ENCODE measurements at places on chromosomes 7 and 10.

- H3K27me3 ChIP-seq = no peaks in the 10 kb centered on the region
- H3K4me1 ChIP-seq = no peaks in the 10 kb centered on the region
- no peak overlapping the region for H3K4me3 ChIP-seq
Measured at GRCh38 chr7:155391414-155391813, 66.5 kb upstream of the EN2 start.

DNA sequence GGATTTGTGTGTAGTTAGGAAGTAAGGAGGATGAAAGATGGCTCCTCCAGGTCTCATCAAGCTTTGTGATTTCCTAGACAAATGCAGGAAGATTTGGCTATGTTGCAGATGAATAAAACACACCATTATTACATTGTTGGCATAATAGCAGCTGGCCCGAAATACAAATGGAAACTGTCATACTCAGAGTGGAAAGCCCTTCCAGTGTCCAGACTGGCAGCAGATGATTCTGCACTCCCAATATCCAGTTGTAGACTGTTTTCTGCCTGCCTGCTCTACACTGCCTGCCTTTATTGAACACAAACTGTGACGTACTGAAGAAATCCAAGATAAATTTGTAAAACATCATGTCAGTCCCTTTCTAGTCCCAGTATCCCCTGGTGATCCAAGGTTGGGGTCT, 99.7 kb upstream of the FZD1 start:
- H3K27ac ChIP-seq = peak overlapping the region; percentile 91
- H3K4me1 ChIP-seq = peaks cover 41% of the 10 kb centered on the region
- no peaks in the 10 kb centered on the region for H3K27me3 ChIP-seq
- peak overlapping the region; percentile 47 for H3K4me3 ChIP-seq
- no peaks in the 10 kb centered on the region for H3K36me3 ChIP-seq

GRCh38 chr10:60604342-60604741, 173.9 kb upstream of the CDK1 start:
- H3K36me3 ChIP-seq = no peaks in the 10 kb centered on the region
- no peak overlapping the region for H3K27ac ChIP-seq
- DNase-seq = no peak
- H3K4me3 ChIP-seq = no peak overlapping the region

DNA sequence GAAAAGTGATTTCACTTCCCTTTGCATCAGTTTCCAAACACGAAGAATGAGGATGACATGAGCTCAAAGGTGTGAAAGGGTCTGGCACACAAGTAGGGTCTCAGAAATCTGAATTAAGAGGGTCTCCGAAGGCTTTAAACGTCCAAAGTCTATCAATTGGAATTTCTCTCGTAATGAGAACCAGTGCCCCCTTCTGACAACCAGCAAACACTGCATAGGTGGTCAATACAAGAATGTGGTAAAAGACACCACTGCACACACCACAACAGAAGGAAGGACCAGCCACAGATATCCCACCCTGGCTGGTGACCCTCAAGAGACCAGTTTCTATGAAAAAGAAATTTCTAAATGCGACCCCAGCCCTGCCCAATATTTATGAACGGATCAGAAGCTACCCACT, 78.1 kb downstream of the CALN1 start:
- no peaks in the 10 kb centered on the region for H3K27me3 ChIP-seq
- DNase-seq = peak; percentile 43
- no peak overlapping the region for H3K4me3 ChIP-seq
- H3K27ac ChIP-seq = no peak overlapping the region

DNA sequence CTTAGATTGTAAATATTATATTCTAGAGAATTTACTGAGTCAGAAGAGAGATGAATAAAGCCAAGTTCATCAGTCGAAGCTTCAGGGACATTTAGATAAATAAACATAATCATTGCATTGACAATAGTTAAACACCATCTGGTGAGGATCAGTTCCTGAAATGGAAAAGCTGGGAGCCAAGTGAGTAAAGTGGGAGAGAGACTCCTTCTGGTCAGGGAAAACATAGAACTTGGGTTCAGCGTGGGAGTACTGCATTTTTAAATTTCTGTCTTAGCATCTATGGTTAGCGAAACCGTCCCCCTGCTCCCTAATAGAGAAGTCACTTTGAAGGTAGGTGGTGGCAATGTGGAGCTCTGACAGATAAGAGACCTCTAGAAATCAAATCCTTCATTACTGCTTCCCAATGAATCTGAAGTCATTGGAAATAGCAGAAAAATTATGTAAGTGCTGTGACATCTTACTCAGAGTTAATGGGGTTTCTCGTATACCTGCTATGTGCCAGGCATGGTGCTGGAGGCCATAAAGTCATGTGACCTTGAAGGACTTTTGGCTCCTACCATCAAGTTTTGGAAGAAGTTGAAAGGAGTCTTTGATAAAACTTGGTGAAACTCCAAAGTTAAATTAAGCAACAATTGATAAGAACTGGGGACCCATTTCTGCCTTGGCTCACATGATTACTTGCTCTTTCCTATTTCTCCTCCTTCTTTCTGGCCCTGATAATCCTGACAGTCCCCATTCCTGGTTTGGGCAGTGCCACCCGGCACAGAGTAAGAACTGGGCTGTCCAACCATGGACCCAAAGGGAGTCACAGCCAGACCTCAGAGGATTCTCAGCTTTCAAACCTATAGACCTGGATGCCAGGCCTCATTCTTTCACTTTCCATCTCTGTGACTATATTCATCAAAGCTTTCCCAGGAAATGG, 211.2 kb downstream of the C7orf25 start:
- DNase-seq = no peak
- no peaks in the 10 kb centered on the region for H3K27me3 ChIP-seq
- no peak overlapping the region for H3K27ac ChIP-seq
- H3K4me1 ChIP-seq = no peaks in the 10 kb centered on the region
- no peaks in the 10 kb centered on the region for H3K36me3 ChIP-seq
- H3K4me3 ChIP-seq = no peak overlapping the region

DNA sequence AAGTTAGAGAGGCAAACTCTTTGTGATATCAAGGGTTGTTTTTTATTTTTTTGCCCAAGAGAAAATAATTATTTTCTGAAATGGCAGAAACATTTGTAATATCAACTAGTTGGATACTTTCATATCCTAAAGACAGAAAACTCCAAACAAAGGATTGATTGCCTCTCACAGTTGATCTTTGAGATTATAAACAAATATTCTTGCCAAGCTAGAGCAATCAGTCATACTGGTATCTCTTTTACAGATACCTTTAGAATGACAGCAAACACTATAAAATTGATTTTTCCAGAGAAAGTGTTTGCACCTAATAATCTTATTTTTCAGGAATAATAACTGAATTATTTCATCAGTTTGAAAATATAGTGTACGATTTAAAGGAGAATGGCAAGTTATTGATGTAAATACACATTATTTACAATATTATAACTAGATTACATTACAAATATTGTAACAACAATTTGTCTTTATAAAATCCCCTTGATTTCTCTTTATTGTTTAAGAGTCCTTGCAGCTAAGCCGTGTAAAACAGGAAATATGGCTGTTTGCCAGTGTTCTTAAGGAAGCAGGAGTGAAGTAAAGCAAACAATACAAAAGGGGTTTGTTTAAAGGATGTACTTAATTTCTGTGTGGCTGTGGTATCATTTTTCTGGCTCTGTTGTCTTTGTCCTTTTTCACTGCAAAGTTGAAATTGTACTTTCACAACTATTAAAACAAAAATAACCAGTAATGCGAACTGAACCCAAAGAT, 58.4 kb downstream of the MAPK8 start:
- no peaks in the 10 kb centered on the region for H3K36me3 ChIP-seq
- no peak overlapping the region for H3K27ac ChIP-seq
- no peaks in the 10 kb centered on the region for H3K27me3 ChIP-seq
- H3K4me1 ChIP-seq = no peaks in the 10 kb centered on the region
- no peak for DNase-seq

- H3K27me3 ChIP-seq = no peaks in the 10 kb centered on the region
- no peak overlapping the region for H3K4me3 ChIP-seq
- no peak overlapping the region for H3K27ac ChIP-seq
- no peaks in the 10 kb centered on the region for H3K36me3 ChIP-seq
- DNase-seq = no peak
Measured at GRCh38 chr10:43042503-43043341, 34.1 kb upstream of the RET start.

DNA sequence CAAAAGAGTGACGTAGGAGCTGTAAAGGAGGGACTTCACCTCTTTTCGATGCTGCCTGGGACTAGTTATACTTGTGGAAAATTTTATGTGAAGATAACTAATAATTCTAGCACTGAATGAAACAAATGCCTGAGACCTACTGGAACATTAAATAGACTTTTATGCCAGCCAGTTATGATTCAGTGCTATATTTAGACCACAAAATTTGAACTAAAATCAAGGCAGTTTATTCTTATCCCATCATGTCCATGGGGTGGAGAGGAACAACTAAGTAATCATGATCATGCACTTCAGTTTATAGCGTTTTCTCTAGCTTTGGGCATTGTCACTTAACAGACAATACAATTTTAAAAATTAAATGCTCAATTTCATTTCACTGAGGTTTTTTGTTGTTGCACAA, 76.7 kb downstream of the ZEB1 start:
- no peak for DNase-seq
- H3K4me3 ChIP-seq = no peak overlapping the region

DNA sequence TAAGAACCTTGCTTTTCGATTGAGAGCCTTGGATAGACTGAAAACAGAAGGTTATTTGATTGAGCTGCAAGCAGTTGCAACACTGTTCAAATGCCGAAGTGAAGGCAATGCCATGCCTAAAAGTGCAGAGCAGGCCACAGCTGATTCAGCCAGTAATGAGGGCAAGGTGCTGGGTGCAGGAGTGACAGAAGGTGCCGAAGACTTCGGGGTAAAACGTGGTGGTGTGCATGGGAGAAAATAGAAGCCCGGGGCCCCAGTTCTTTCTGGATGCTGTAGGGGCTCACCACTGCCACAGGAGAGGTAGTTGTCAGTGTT, 43.6 kb upstream of the GATAD1 start:
- peaks cover 14% of the 10 kb centered on the region for H3K36me3 ChIP-seq
- no peak overlapping the region for H3K4me3 ChIP-seq
- H3K27me3 ChIP-seq = no peaks in the 10 kb centered on the region
- no peak overlapping the region for H3K27ac ChIP-seq
- DNase-seq = no peak
- H3K4me1 ChIP-seq = peaks cover 12% of the 10 kb centered on the region

DNA sequence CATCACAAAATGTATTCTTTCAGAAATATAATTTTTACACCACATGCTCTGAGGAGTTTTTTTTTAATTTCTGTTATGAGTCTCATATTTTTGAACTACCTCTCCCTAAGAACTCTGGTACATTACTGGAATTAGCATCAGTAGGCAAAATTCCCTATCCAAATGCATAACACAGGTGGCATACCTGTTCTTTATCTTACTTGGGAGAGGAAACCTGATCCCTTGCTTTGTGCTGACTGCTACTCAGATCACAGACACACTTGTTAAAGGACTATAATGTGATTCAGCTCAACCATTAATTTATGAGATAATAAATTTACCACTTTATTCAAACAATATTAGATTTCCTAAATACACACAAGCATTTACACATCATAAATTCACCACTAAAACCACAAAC, 617.2 kb downstream of the GRM8 start:
- H3K4me1 ChIP-seq = no peaks in the 10 kb centered on the region
- no peaks in the 10 kb centered on the region for H3K27me3 ChIP-seq
- H3K27ac ChIP-seq = no peak overlapping the region
- no peaks in the 10 kb centered on the region for H3K36me3 ChIP-seq
- DNase-seq = no peak

DNA sequence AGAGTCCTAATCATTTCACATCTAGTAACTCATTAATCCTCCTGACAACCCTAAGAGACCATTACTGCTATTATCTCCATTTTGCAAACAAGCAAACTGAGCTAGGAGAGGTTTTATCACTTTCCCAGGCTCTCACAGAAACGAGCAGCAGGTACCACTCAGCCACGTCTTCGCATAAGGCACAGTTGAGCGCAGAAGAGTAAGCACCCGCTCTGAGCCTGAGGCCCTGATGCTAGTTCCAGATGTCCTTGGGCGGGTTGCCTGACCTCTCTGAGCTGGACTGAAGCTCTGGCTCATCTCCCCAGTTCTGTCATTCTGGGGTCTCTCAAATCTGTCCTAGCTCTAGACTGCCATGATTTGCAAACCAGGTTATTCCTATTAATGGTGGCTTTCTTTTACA, 72.6 kb upstream of the FRMD4A start:
- H3K27me3 ChIP-seq = no peaks in the 10 kb centered on the region
- H3K4me1 ChIP-seq = peaks cover 5% of the 10 kb centered on the region
- H3K36me3 ChIP-seq = no peaks in the 10 kb centered on the region
- H3K4me3 ChIP-seq = no peak overlapping the region
- no peak for DNase-seq

GRCh38 chr10:3782451-3783315, 2.3 kb downstream of the KLF6 start:
- peak overlapping the region; percentile 84 for H3K27ac ChIP-seq
- no peak for DNase-seq
- H3K36me3 ChIP-seq = peaks cover 16% of the 10 kb centered on the region

- no peaks in the 10 kb centered on the region for H3K27me3 ChIP-seq
- no peaks in the 10 kb centered on the region for H3K4me1 ChIP-seq
- H3K27ac ChIP-seq = no peak overlapping the region
- no peaks in the 10 kb centered on the region for H3K36me3 ChIP-seq
- DNase-seq = no peak
Measured at GRCh38 chr10:31190488-31190887, 128.5 kb upstream of the ZEB1 start.

GRCh38 chr10:3787016-3787400, 2.0 kb upstream of the KLF6 start:
- H3K36me3 ChIP-seq = no peaks in the 10 kb centered on the region
- H3K27me3 ChIP-seq = no peaks in the 10 kb centered on the region
- H3K27ac ChIP-seq = no peak overlapping the region
- no peak overlapping the region for H3K4me3 ChIP-seq
- H3K4me1 ChIP-seq = peaks cover 23% of the 10 kb centered on the region

- H3K4me3 ChIP-seq = no peak overlapping the region
- H3K27ac ChIP-seq = no peak overlapping the region
- H3K36me3 ChIP-seq = peaks cover 16% of the 10 kb centered on the region
- no peaks in the 10 kb centered on the region for H3K27me3 ChIP-seq
- no peaks in the 10 kb centered on the region for H3K4me1 ChIP-seq
- DNase-seq = no peak
Measured at GRCh38 chr7:650339-651031, 76.0 kb upstream of the DNAAF5 start.

DNA sequence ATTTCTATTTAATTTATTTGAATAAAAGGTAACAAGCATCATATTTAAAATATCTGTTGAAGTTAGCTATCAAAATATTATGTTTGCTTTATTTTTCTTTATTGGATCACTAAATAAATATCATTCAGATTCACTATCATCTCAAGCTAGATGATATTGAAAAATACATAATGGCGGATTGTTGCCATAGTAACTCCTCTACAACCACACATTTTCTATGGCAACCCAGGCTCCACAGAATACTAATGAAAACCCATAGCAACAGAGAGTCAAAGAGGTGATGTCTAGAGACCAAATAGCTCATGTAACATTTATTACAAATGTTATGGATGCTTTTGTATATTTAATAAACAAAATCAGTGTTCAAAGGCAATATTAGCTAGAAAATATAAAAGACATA, 148.9 kb upstream of the CDK1 start:
- H3K27me3 ChIP-seq = no peaks in the 10 kb centered on the region
- no peak overlapping the region for H3K4me3 ChIP-seq
- no peak overlapping the region for H3K27ac ChIP-seq
- H3K36me3 ChIP-seq = no peaks in the 10 kb centered on the region
